GM04503 (cell line): ENCODE measurements at places on chromosomes 12 and 14.

GRCh38 chr14:101022121-101022520, 118.6 kb upstream of the RTL1 start:
- no peak for DNase-seq

DNA sequence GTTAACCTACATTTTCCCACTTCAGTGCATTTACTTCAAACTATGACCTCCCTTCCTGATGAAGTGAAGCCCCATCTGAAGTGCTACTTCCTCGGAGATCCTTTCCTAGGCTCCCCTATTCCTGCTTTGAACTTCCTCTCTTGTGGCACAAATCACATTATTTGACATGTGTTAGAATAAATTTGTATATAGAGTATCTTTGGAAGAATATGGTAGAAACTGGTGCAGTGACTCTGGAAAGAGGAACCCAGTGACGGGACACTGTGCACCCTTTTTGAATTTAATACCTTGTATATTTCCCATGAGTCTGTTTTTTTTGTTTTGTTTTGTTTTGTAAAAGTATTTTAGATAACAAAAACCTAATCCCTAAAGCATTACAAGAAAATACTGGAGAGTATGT, 66.4 kb upstream of the SRSF5 start:
- no peak for DNase-seq

DNA sequence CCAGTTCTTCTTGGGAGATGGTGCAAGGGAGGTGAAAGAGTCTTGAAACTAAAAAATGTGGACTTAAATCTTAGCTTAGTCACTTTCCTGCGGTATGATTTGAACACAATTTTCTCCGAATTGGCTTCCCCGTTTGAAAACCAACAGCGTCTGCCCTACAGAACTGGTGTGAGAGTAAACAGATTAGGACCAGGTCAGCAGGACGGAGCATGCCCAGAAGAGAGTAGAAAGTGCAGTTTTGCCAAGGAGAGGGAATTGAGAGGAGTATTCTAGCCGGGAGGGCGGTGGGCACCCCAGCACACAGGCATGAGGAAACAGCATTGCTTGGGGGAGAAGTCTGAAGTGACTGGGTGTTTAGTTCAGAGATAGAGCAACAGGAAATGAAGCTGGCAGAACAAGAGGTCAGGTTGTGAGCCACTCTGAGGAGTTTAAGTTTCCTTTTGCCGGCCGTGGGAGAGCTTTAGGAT, 927.1 kb downstream of the VRK1 start:
- no peak for DNase-seq

GRCh38 chr12:18045446-18045992, 44.5 kb downstream of the RERGL start:
- DNase-seq, result no peak

DNA sequence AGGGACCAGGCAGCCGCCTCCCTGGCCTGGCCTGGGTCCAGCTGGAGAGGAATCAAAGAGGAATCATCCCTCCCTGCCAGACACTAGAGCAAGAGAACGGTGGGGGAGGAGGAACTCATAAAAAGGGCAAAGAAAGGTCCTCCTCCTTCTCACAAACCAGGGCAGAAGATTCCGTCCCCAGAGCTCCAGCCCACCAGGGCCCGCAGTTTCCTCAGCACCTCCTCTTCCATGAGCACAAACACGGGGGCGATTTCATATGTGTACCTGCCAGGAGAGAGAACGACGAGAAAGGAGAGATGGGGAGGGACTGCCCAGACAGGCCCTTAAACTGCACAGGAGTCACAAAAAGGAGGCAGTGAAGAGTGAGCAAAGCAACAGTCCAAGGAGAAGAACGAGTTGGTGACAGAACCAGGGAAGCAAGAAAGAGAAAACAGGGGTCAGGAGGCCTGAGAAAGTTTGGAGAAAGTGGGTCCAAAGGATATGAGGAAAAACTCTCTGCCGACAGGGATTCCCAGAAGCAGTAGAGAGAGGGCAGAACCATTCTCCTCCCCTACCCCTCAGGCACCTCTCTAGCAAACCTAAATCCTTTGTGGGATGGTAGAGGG, 8.7 kb upstream of the ZNF740 start:
- DNase-seq, result no peak

DNA sequence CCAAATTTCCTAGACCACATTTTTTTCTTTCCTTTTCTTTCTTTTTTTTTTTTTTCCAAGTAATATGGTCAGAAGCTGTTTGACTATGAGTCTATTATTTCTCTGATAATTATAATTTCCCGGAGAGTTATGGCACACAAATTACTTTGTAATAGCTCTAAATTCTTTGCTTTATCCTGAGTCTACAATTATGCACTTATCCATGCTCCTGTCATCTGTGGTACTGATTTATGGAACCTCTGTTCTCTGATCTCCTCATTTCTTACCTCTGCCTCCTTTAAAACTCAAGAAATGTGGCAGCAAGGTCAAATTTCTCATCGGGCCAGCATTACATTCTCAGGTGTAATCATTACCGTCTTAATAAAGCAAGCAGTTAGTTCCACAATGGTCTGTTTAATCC, 282.1 kb downstream of the PAWR start:
- no peak for DNase-seq

GRCh38 chr12:108820707-108821406, 36.5 kb downstream of the SSH1 start:
- no peak for DNase-seq

GRCh38 chr12:27305673-27306456, 26.8 kb upstream of the BMAL2 start:
- no peak for DNase-seq

DNA sequence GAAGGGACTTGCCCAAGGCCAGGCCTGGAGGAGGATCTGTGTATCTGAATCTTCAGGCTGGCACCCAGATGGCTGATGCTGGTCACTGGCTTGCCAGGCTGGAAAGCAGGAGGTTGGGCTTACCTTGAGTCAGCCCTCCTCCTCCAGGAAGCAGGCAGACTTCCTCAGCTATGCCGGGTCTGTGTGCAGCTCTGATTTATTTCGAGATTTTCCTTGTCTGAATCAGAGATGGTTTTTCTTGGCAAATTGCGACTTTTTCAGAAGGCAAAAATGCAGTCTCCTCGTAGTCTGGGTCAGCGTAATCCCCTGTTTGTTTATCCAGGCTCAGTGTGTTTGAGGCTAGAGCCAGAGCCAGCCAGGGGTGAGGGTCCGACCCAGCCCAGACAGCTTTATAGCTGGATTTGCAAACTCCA, 48.9 kb downstream of the SMOC1 start:
- DNase-seq, result no peak

GRCh38 chr14:102200690-102201352, 61.1 kb downstream of the WDR20 start:
- DNase-seq, result no peak

- no peak for DNase-seq
These were observed 500.4 kb downstream of the GALC start for GRCh38 chr14:87492561-87492960.

DNA sequence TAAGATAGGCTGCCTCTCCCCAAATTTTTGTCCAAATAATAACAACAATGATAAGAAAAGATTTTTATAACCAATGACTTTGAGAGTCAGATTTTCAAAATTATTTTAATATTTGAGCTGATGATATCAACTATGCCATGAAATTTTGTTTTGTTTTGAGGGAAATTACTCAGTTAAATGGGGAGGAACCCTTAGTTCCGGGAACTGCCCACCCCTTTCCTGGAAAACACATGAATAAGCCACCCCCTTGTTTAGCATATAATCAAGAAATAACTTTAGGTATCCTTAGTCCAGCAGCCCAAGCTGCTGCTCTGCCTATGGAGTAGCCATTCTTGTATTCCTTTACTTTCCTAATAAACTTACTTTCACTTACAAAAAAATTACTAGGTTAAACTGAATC, 61.4 kb downstream of the HMGA2 start:
- no peak for DNase-seq

DNA sequence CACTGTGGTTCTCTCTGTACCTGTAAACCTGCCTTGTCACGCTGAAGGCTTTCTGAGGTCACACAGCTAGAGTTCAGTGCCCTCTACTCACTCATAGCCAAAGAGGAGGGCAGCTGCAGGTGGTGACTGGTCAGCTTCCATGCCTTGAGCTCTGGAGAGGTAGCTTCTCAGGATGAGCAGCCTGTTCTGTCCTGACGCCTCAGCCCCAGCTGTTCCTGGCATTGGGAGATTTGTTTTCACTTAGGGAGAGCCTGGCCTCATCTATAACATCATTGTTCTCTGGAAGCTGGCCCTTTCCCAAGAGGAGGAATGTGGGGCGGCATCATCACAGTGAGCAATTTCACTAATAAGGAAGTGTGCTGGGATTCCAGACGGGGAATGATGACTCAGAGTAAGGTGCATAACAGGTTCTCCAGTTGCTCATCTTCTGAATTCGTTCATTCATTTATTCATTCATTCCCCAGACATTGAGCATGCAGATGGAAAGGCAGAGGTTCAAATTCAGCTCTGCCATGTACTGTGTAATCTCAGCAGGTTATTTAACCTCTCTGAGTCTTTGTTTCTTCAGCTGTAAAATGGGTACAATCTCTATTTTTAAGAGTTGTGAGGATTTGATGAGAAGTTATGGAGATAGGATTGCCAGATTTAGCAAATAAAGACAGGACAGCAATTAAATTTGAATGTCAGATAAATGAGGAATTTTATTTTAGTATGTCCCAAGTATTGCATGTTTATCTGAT, 255.8 kb upstream of the CRY1 start:
- DNase-seq, result peak; percentile 34

DNA sequence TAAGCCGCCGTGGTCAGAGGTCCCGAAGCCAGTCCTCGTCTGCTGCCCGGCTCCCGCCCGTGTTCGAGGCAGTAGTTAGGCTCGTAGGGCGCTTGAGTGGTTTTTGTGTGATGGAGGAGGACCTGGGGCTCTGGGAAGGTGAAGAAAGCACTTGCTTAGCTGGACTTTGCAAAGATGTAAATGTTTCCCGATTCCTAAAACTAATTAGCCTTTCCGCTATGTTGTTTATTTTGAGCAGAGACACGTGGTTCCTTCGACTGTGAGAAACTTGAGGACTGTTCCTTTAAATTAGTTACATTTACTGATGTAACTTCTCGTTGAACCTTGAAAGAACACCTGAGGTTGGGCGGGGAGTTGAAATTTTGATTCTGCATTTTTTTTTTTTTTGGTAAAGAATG, 33.9 kb downstream of the MIA2 start:
- DNase-seq, result no peak

- DNase-seq, result no peak
These were observed 72.3 kb downstream of the METTL25 start for GRCh38 chr12:82430541-82431145.

DNA sequence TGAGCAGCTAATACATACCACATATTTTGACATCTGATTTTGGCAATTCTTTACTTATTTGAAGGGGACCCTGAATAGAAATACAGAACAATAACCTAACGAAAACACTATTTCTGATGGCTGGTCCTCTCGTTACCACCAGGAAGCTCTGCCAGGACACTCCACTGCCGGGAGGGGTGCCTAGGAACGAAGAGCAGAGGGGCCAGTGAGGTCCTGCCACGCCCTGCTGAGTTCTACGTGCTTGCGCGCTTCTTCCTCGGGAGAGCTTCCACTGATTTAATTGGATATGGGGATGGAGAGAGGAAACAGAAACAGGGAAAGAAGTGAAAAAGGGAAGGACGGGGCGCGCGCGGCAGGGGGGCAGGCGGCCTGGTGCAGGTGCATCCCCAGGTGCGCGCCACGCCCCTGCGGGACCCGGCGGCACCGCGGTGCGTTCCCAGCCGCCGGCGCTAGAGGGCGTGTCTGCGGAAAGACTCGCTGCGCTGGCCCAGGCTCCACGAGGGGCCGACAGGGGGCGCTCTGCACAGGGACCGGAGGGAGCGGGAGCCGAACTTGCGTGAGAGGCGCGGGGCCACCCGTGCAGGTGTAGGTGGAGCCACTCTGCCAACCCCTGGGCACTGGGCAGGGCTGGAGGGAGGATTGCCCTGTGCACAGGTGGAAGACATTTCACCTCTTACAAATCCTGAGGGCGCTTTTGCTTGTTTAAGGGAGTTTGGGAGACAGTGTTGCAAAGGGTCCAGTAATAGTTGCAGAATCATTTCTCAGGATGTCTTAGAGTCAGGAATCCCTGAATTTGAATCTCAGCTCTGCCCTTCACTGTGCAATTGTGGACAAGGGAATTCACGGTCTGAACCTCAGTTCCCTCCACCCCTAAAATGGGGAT, 986.3 kb upstream of the TMEM132C start:
- no peak for DNase-seq

DNA sequence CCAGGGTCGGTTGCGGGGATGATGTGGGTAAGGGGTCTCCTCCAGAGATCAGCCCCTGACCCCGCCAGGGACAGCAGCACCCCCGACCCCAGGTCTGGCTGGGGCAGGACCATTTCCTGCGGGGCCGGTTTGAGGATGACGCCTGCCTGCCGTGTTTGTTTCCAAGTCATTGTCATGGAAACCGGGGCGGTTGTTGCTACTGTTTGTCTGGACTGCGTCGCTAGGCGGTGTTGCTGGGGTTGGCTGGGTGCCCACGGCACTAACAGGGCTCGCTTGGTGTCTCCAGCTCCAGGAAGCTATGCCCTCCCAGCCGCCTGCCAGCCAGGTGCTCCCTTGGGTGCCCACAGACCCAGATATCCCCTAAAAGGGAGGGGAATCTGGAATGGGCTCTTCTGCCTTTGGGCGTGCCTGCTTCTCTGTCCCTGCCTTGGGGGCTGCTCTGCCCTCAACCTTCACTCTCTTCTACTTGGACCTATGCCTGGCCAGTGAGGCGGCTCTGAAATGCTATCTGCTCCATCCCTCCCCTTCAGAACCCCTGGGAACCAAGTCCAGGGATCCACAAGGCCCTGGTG, 4.7 kb upstream of the CRIP1 start:
- DNase-seq, result peak; percentile 89

- DNase-seq, result no peak
These were observed 174.0 kb downstream of the ASCL4 start for GRCh38 chr12:107948391-107948945.

DNA sequence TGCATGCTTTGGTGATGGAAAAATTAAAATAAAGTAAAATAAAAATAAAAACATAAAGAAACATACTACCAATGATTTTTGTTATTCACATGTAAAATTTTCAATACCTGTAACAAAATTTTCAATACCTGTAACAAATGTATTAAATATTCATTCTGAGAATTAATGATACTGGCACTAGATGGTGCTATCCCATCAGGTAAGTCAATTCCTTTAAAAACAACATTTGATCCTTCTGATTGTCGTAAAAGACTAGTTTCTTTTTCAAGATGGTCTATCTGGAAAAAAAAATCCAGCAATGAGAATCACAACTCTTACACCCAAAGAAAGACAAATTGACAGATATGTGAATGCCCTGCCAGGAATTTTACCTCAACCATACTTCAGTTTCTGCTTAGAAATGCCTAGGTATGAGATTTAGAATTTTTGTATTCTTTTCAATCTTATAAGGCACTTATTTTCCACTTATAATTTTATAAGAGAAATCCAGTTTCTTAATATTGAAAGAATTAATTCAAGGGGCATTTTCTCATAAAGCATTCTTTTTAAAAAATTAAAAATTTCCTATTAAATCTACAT, 30.7 kb downstream of the CEP290 start:
- no peak for DNase-seq

GRCh38 chr14:34344318-34344717, 117.7 kb downstream of the SPTSSA start:
- DNase-seq, result no peak

DNA sequence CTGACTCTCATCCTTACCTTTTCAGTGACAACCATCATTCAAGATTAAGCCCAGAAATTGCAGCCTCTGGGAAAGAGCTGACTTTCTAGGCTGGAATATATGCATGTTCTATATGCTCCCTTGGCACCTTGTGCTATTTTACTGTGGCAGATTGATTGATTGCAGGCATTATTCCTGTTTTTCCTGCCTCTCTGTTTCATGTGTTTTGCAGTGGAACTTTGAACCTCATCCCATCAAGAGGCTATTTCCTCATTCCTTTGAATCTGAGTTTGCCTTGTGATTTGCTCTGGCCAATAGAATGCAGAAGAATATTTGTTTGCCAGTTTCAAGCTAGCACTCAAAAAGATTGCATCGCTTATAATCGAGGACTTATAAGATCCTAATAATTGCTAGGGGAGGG, 174.8 kb upstream of the DCN start:
- no peak for DNase-seq
